ENCODE measurements at places on chromosomes 3 and 15.
A peak's percentile ranks its signal among the peaks of the same experiment; 100 is the strongest.

- no peak for DNase-seq
Measured at GRCh38 chr3:58009026-58009748, 965 bp downstream of the FLNB start.

DNA sequence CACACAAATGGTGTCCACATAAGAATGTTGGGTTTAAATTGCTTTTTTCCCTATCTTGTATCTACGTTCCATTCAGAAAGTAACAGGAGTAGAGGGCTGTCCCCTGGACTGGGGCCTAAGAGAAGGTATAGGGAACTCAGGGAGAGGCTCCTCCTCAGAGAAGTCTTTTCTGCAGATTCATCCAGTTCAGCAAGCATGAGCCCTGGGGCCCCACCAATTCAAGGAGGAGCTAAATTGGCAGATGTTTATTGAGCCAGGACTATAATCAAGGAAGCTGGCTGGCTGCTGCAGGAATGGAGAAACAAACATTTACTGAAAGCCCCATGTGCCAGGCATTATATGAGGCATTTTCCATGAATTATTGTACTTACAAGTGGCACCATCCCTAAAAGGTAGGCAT, 22.1 kb upstream of the LARS2 start:
- DNase-seq: peak; percentile 36

DNA sequence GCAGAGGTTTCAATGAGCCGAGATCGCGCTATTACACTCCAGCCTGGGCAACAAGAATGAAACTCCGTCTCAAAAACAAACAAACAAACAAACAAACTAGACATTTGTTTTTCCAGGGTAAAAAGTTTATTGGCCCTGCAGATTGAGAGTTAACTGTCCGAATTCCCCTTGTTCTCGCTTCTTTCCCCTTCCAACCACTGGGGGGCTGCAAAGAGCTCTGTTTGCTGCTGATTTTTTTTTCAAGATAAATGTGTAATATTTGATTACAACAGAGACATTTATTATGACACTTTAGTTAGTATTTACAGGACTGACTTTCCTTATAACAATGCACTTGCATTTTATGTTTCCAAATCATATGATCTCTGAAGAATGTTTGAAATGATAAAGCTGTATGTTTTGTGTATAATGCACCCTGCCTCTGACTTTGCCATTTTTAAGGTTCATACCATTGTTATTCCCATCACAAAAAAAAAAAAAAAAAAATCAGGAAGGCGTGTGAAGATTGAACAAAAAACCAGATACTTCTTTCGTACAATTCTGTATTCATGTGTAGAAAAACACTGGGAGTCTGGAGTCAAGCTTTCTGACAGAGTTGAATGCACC, 2.8 kb downstream of the CLSTN2 start:
- no peak for DNase-seq

DNA sequence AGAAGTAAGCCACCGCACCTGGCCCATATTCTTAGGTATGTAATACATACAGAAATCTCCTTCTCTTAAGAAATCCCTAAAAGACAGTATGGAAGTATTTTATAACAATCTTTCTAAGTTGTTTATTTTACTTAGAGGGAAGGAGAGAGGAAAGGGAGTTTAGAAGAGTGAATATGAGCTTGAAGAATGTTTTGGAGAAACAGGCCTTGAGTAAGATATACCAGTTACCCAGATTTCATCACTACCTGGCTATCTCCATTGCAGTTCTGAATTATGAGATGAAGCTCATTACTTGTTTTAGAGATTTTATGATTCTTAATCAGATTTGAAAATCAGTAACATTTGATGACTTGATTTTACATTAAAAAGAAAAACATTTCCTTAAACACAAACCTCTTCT, 71.9 kb downstream of the DCUN1D1 start:
- no peak for DNase-seq

DNA sequence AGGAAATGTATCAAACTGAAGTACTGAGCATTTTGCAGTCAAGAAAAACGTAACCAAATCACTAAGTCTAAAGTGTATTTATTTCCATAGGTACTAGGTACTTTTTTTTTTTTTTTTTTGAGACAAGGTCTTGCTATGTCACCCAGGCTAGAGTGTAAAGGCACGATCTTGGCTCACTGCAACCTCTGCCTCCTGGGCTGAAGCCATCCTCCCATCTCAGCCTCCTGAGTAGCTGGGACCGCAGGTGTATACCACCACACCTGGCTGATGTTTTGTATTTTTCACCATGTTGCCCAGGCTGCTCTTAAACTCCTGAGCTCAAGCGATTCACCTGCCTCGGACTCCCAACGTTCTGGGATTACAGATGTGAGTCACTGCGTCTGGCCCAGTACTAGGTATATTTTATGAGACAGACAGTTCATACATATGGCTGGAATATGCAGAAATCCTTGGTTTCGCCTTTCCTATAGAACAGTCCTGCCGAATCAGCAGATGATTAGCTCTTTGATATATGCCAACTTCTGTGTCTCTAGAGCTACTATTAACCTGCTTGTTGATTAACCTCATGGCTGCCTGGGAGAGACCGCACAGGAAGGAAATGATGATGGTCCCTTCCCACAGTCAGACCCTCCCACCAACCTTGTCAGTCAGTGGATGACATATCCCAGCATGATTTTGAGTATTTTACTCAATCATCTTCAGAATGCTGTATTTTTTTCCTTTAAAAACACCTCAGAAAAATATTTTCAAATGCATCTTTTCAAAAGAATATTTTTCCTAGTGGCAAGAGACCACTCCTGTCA, 32.3 kb downstream of the TMOD3 start:
- no peak for DNase-seq

DNA sequence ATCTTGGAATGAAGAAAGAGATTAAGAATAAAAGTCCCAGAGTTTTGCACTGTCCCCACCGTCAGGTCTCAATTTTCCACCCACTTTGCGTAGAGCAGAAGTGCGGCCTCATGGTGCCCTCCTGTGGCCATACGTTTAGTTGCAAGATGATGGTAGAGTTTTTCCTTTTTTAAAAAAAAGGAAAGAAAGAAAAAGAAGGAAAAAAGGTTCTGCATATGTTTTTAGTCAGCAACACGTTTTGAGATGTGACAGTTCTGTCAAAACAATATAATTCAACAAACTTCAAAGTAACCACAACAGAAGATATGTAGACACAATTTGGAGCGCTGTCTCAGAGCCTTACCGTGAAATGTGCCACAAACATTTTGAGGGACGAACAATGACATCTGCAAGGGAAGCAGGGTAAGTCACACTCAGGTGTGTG, 24.6 kb downstream of the EBLN2 start:
- DNase-seq: peak; percentile 42

GRCh38 chr3:159854500-159855124, 134.0 kb upstream of the IL12A start:
- DNase-seq: peak; percentile 28

- no peak for DNase-seq
Measured at GRCh38 chr15:95169541-95170459, 938.4 kb downstream of the MCTP2 start.

- no peak for DNase-seq
Measured at GRCh38 chr15:67700023-67700422, 125.3 kb upstream of the SKOR1 start.

DNA sequence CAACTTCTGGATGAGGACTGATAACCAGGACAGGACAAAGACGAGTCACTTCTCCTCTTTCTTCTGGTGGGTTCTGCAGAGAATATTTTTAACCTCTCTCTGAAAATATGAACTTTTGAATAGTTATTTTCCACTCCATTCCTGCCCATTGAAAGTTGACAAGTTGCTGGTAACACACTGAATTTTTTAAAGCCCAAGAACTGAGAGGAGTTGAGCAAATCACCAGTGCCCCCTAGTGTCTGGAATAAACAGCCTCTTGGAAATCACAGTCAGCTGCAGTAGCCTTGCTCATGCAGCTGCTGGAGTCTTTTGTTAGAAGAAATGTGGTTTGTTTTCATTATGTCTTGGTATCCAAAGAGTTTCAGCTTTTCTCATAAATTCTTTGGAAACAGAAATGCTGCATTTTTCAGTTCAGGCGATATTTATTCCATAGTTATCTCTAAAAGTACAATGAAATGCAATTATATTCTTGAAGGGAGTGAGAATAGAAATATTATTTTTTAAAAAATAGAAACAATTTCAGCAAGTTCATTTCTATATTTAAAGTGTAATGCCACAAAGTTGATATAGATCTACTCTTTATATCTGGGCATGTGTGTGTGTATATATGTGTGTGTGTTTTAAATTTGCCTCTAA, 741.0 kb upstream of the CBLB start:
- peak; percentile 79 for DNase-seq

DNA sequence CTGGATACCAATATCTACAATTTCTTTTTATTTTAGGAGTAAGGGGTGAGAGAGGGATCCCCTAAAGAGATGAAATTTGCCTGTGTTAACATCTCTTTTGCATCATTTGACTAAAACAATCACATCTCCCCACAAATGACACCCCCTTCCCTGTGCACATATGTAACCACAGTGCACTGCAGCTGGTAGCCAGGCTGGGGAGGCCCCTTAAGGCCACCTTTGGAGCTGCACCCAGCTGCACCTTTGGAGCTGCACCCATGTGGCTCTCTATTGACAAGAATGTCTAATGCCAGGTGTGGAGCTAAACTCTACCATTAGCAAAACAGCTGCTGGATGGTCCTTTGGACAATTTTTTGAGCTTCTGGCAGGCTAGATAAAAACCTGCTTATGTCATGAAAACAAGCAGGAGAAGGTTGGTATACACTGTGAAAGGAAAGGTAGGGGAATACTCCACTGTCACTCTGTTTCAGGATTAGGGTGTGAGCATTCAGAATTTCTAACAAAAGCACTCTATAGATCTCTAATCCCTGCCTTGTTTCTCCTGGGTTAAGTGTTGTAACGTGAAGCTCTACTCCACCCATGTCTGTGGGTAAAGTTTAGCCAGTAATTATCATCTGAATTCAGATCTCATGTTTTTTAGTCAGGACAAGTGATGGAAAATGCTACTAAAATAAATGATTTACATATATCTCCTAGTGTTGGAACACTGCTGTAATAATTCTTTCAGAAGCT, 52.1 kb downstream of the TFG start:
- no peak for DNase-seq

GRCh38 chr3:99023590-99024192, 122.2 kb upstream of the DCBLD2 start:
- no peak for DNase-seq

- no peak for DNase-seq
Measured at GRCh38 chr3:10976770-10977169, 15.8 kb upstream of the SLC6A1 start.

- no peak for DNase-seq
Measured at GRCh38 chr3:9291821-9292410, 42.5 kb upstream of the SRGAP3 start.

- no peak for DNase-seq
Measured at GRCh38 chr3:124804875-124805274, 74.6 kb downstream of the UMPS start.

DNA sequence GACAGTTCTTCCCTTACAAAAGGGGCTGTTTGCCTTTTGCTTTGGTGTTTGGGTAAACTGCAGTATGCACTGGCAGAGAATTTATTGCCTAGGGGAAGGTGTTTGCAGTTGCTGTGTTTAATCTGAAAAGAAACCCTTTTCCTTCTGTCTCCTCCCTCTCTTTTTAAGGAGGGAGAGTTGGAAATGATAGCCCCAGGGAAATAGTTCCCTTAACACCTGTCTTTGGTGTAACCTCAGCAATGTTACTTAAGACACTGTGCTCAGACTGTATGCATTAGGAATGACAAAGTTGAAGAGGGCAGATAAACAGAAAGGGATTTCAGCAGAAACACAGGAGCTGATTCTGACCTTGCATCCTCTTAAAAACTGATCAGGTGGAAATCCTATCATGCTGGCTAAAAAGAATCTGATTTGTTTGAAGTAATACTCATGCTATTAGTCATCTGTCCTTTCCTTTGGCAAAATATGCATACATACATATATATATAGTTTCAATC, 125.4 kb downstream of the TP63 start:
- DNase-seq: peak; percentile 90

GRCh38 chr15:90062023-90062442, 40.2 kb downstream of the IDH2 start:
- DNase-seq: peak; percentile 93

DNA sequence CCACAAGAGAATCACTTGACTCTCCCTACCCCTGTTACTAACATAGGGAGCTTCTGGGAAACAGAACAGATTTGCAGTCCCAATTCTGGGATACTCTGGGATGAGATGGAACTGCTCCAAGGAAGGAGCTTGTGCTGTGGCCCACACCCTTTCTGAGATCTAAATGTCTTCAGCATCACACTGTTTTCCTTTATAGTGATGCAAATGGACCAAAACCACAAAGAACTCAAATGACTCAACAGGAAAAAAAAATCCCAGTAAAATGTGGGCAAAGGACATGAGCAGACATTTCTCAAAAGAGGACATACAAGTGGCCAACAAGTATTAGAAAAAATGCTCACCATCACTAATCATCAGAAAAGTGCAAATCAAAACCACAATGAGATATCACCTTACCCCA, 155.6 kb downstream of the NECTIN3 start:
- DNase-seq: no peak

DNA sequence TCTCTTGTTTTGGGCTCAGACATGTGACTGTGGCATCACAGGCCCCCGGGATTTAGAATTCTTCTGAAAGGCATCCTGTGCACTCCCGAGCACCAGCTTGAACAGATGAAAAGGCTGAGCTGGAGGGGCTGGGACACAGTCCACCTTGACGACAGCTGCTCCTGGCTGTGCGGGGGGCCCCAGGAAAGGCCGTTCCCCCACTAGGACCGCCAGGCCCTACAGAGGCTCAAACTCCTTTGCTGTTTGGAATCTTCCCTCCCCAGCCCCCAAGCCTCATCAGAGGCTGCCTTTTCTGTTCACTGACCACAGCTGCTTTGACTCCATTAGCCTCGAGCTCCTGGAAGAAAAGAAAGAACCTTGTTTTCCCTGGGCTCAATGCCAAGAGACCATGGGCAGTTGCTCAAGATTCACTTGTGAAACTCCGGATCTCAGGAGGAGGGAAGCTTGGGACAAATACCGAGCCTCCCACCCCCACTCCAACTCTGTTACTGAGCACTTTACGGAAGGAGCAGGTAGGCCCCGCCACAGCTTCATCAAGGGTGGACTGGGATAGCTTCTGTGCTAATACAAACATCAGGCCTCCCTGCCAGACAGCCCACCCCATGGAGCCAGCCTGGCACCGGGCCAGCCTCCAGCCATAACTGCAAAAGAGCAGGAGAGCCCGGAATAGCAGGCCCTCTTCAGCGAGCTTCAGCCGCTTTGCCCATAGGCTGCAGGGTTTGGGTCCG, 15.7 kb downstream of the CIDEC start:
- no peak for DNase-seq

DNA sequence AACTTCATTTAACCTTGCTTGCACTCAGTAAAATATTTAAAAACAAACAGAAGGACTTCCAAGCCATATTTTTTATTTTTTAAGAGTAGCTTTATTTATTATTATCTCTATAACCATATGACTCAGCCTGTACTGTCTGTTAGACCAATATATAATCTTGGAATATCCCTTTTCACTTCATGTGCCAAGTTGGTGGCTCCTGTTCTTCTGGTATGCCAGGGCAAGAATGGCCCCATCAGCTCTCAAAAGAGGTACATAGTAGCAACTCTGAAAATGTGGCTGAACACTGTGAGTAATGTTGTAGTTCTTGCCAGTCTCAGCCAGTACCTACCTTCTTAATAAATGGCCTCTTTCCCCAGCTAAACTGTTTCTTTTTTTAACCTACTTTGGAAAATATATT, 257.0 kb upstream of the UBE2E1 start:
- DNase-seq: no peak

Data from ELF-1 (cell line).